ENCODE measurements at places on chromosomes 7 and 10.

DNA sequence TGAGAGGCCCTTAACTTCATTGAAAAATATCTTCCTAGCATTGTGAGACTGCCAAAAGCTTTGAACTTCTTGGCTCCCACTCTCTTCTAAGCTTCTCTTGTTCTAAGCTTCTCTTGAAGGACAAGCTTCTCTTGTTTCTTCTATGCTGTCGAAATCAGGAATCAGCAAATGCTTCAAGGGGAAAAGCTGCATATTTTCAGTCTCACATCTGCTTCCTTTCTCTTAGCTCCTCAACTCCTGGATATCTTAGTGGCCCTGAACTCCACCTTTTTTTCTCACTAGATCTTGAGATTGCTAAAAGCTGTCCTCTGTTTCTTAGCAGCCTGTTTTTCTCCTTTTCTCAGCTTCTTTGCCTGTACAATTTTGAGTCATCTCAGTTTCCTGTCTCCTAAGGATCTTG lies 73.0 kb downstream of the NEUROD6 start:
- no peak for DNase-seq

DNA sequence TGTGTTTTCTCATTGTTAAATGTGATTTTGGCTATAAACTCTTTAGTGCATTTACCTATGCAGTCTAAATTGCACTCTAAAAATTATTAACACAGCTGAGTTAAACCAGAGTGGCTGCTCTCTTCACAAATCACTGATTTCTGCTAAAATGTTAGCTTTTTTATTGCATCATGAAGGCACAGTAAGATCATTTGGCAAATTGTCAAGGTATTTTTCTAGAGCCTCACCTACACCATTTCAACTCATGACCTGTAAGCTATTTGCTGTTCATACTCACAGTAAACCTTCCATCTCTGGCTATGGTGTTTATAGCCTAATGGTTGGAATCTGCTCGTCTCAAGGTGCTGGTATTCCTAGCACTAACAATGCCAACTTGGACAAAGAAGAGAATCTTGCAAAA lies 25.7 kb downstream of the NDUFB2 start:
- no peak for DNase-seq

DNA sequence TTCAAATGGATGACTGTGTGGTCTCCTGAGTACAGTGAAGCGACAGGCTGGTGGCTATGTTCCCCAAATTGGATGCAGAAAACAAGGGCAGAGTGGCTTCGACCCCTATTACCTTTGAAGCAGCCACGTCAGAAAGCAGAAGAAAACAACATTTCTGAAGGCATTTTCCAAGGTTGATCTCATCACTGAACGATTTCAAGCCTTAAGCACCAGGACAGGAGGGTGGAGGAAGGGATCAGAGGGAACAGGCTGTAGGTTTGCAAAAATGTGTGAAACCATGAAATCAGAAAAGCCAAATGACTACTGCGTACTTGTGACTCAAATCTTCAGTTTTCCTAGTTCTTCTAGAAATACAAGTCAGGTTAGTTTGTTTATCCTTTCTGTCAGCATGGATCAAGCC lies 181.0 kb upstream of the TMEM106B start:
- DNase-seq: no peak

DNA sequence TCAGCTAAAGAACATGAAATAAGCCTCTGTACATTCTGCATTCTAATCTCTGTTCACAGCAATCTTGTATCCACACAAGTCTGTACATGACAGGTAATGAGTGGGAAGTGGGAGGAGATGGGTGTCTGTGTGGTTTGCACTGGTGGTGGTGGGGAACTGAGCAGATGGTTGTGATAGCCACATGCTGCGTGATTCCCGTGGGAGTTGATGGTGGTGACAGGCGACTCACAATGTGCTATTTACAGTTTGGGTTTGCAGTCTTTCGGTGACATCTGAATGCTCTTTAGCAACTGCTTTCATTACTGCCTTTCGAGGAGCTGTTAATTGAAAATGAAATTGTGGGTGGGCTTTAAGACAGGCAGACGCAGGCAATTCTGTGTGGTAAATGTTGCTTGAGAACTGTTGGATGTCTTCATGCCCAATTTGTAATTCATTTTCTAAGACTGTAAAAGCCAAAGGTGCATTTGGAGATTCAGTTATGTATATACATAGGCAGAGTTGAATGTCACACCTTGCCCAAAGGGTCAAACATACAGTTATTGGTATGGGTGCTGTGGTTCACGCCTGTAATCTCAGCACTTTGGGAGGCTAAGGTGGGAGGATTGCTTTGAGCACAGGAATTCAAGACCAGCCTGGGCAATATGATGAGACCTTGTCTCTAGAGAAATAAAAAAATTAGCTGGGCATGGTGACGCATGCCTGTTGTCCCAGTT lies 308.2 kb downstream of the AUTS2 start:
- no peak for DNase-seq

GRCh38 chr7:91034459-91035368 lies 229.5 kb upstream of the FZD1 start:
- DNase-seq: no peak

GRCh38 chr10:131830446-131831130 lies 70.2 kb upstream of the PPP2R2D start:
- DNase-seq: no peak

DNA sequence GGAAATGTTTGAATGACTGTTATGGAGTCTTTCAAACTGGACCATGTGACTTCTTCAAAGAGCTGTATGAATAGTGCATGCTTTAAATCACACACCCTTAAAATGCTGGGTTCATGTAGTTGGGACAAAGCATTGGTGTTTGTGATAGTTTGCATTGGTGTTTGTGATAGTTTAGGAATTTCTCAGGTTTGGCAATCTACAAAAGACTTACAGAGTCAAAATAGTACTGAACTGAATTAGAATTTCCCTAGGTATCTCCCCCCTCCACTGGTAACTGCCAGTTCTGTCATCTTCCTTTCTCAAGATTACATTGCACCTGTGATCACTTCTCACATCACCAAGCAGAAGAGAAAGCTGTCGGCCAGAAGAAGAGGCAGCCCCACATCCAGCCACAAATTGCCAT lies 261.1 kb downstream of the GATA3 start:
- no peak for DNase-seq

DNA sequence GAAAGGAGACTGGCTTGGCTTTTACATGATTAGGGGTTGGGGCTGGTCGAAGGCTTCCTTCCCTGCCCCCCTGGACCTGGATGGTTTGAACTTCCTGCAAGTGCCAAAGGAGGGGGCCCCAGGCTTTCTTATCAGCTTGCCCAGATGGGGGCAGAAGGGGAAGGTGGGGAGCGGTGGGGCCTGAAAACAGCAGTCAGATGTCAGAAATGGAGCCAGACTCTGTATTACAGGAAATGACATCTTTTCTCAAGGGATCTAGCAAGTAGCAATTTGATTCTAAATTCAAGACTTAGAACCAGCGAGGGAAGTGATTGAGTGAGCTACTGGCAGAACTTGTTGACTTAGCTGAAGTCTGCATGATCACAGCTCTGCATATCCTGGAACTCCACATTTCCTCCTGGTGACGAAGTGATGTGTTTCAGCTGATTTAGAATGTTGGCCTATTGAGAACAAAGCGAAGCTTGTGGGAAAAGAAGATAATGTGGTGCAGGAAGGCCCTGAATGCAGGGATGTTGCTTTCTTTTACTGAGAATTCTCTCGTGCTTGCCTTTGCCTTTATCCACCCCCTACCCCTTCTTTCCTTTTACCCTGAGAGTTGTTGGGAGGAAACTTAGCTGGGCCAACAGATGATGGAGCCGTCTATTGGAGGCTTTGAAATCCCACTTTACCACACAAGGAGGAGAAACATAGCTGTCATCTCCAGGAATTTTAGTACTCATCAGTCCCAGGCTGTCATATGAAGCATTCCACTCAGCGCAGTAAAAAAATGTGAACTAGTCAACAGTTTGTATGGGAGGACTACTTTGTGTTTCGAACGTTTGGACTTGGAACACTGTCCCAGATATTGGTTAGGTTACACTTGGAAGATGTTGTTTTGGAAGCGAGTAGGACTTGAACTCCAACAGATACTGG lies 43.2 kb downstream of the CCNY start:
- DNase-seq: no peak

DNA sequence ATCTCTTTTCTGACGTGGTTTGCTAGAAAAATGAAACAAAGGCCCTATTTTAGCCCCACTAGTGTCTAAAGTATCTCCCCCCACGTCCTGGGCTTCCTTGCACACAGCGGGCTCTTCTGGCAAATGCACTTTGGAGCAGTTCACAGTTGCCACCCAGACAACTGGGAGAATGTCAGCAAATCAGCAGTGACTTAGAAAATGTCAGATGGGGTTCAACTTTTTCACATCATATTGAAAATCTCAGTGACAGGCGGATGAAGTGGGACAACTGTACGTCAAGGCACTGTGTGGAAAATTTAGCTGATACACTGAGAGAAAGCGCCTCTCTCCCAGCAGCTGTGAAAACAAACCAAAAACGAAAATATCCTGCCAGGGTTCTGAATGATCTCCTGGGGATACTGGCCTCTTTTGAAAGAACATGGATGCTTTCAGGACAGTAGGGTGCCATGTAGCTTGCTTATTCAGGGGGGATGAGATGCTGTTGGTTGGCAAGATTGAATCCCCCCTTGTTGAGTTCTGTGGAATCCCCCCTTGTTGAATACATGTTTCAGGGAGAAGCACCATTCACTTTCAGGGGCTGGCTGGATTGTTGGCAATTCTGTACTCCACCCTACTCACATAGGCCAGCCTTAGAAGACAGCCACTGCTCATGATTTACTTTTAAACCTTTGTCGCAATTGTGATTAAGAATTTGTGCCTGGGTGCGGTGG lies 372.8 kb upstream of the CELF2 start:
- no peak for DNase-seq

GRCh38 chr7:106729720-106730385 lies 68.9 kb upstream of the CCDC71L start:
- no peak for DNase-seq

DNA sequence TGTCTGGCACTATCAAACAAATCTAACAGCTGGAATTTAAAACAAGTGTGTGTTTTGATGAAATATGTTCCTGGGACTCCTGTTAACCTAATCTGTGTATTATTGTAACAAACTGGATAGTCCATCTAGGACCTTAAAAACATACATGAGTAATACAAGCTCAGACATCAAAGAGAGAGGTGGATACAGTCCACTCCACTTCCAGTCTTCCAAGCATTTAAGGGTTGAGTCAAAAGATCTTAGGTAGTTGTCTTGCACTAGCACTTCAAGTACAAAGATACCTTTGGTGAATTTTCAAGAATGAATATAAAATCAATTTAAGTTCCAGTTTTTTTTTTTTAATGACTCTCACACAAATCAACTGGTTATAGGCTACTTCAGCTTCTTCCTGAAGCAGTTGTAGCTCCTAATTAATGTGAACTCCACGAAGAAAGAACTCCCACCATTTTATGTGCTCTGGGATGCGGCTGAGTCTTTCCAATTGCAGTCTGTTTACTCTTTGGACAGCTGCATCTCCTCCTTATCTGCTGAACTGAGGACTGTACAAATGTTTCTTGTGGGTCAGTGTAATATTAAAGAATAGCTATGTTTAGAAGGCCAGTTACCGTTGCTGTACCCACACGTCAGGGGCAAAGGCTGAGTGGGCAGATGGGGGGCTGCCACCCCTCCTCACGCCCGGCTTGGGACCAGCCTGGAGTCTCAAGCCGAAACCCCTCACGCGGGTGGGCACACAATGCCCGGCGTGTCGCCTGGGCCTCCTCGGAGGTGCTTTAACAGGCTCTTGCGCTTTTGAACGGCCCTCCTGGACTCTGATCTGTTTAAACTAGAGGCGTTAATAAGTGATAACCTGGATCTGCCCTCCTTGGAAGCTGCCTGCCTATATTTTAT lies 2.9 kb upstream of the IGF2BP3 start:
- no peak for DNase-seq

DNA sequence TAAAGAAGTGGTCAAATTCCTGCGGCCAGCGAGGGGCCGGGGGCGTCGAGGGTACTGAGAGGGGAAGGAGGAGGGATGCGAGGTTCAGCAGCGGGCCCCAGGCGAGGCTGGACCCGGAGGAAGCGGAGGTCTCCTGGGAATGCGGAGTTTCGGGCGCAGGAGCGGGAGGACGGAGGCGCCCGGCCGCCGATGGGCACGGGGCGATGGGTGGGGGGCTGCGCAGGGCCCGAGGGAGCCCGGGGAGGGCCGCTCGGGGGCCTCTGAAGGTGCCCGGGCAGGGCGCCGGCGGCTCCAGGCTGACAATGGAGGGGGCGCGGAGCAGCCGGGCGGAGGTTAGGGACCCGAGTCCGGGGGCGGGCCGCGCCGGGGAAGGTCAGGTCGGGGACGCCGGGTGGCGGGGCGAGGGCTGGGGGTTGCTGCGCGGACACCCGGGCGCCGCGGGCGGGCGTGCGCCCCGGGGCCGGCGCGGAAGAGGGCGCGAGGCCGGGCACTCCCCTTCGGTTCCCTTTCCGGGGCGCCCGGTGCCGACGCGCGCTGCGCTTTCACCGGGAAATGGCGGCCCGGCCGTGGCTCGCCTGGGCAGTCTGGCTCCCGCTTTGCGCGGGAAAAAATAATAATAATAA lies 683 bp downstream of the MACROH2A2 start:
- no peak for DNase-seq

DNA sequence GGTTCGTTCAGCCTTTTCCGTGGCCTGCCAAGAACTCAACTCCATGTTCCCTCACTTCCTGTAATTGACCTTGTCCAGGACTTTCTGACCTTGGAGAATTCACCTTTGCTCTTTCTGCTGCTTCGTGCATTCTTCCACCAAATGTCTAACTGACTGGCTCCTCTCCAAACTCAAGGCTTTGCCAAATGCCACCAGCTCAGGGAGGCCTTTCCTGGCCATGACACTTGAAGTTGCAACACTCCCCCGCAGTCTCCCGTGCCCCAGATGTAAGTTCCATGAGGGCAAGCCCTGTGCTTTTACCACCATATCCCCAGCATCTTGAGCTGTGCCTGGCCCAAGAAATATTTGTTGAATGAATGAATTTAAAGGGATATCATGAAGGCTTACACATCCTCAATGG lies 238.4 kb downstream of the ARHGAP21 start:
- DNase-seq: no peak

- DNase-seq: no peak
These were observed 118.9 kb upstream of the TMEM72 start for GRCh38 chr10:44792119-44792775.

DNA sequence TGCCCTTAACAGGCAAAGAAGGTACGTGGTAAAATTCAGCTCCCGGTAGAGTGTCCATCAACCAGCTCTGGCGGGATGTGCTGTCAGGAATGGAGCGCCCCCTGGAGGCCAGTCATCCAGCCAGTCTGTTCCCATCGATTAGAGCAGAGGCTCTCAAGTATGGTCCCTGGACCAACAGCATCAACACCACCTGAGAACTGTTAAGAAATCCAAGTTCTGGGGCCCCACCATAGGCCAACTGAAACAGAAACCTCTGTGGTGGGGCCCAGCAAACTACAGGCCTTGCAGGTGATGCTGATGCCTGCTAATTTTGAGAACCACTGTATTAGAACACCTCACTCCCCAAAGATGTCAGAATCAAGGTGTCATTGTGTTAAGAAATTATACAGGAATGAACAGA lies 109.2 kb downstream of the DPY19L1 start:
- DNase-seq: no peak

All from activated T-helper 1 cell treated with Interleukin-2 at 50 U/mL for 16 hours (primary cell).